CD4-positive, CD25-positive, alpha-beta regulatory T cell (primary cell): ENCODE measurements at places on chromosomes 1 and 21. TPM values are rescaled to one million over a fixed set of nuclear protein-coding genes. Genes with fewer than 3 reads are reported as not detected.

GRCh38 chr21:16492892-16493291, 763.1 kb downstream of the USP25 start:
- H3K36me3 ChIP-seq = no peaks in the 10 kb centered on the region
- H3K27ac ChIP-seq = no peak overlapping the region
- H3K27me3 ChIP-seq = no peaks in the 10 kb centered on the region
- DNase-seq = no peak
- no peak overlapping the region for H3K4me3 ChIP-seq

DNA sequence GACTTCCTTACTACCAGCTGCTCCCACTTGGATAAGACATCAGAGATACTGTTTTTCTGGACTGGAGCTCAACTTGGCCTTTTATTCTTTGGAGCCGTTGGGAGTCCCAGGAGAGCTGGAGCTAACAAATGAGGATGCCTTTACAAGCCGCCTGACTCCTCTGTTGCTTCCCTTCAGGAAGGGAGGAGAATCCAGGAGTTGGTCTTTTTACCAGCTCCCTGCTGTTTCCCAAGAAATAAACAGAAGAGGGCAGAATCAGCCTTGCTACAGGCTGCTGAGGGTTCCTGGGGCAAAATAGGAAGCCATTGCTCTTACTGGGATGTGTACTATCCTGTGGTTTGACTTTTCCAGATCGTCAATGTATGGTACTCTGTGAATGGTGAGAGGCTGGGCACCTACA, 1.5 kb downstream of the EIF3I start:
- H3K4me1 ChIP-seq = peaks cover 33% of the 10 kb centered on the region
- H3K27ac ChIP-seq = peak overlapping the region; percentile 49
- H3K27me3 ChIP-seq = no peaks in the 10 kb centered on the region
- DNase-seq = no peak
- peaks cover 41% of the 10 kb centered on the region for H3K36me3 ChIP-seq

DNA sequence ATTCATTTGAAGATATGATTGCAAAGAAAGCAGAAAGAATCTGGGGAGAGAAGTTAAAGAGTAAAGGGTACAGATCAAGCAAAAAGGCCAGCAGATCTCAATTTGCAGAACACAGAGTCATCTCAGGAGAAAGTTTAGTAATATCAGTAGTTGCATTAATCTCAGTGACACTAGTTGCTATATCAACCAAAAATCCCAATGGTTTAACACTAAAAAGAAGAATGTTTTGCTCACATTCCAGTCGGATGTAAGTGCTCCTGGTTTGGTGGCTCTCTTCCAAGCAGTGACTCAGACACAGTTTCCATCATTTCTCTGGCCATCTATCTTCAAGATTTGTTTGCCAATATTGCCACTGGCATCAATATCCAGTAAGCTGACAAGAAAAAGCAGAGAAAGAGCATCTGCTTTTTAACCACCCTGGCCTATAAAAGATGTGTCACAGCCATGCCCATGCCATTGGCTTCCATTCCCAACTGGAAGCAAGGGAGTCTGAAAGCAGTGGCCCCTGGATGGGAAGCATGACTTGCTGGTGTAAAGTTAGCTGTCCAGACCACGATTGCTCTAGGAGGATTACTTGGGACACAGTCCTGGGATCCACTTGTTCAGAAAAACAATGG, 45.5 kb upstream of the AIM2 start:
- DNase-seq = no peak
- H3K27me3 ChIP-seq = no peaks in the 10 kb centered on the region
- no peak overlapping the region for H3K4me3 ChIP-seq
- no peak overlapping the region for H3K27ac ChIP-seq
- no peaks in the 10 kb centered on the region for H3K4me1 ChIP-seq
- no peaks in the 10 kb centered on the region for H3K36me3 ChIP-seq

DNA sequence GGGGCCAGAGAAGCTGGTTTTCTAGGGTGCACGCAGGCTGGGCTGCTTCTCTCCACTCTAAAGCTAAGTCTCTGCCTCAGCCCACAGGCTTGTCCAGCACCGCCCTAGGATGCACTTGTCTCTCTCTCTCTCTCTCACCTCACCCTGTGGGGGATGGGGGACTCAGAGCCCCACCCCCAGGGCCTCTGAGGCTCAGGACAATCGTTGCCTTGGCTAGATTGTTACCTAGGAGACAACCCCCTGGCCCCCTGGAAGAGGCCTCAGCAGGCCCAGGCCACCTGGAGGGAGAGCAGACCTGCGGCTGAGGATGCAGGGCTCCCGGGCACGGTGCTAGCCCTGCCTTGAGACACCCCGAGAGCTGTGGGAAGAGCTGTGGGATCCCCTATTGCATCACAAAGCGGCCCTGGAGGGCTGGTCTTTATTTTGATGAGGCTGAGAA, at the start of gene ACTRT2:
TSS of gene ACTRT2 (plus strand) at position 235 of the 439 bp plus-strand sequence. CDS start 220 bp downstream, outside the sequence.
- DNase-seq = no peak
- no peaks in the 10 kb centered on the region for H3K27me3 ChIP-seq
- H3K4me3 ChIP-seq = no peak within 1 kb of the TSS
- H3K27ac ChIP-seq = no peak within 1 kb of the TSS
- H3K36me3 ChIP-seq = no peaks in the 10 kb centered on the region

DNA sequence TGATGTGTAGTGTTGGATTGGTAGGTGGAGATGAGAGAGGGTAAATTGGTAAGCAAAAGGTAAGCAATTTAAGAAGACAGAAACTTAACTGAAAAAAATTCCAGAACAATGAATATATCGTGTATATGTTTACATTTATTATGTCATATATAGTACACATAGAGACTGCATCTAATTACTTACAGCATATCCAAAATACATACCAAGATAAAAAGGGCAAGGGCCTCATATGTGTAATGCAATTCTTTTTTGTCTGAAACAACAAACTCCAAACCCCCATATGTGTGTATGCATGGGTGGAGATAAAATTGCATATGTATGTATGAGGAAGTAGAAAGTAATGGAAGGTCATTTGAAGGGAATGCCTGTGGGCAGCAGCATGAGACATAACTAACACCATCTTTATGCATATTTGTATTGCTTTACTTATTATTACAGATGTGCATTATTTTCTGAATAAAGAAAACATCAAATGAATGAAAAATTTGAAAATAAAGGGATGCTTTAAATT, 4.3 kb downstream of the KRTAP20-3 start:
- H3K4me1 ChIP-seq = no peaks in the 10 kb centered on the region
- H3K36me3 ChIP-seq = no peaks in the 10 kb centered on the region
- DNase-seq = no peak

GRCh38 chr1:92980732-92981647, 19.7 kb upstream of the DIPK1A start:
- H3K27me3 ChIP-seq = no peaks in the 10 kb centered on the region
- DNase-seq = peak; percentile 59
- H3K4me3 ChIP-seq = peak overlapping the region; percentile 52
- H3K36me3 ChIP-seq = no peaks in the 10 kb centered on the region
- peaks cover 43% of the 10 kb centered on the region for H3K4me1 ChIP-seq
- peak overlapping the region; percentile 97 for H3K27ac ChIP-seq

DNA sequence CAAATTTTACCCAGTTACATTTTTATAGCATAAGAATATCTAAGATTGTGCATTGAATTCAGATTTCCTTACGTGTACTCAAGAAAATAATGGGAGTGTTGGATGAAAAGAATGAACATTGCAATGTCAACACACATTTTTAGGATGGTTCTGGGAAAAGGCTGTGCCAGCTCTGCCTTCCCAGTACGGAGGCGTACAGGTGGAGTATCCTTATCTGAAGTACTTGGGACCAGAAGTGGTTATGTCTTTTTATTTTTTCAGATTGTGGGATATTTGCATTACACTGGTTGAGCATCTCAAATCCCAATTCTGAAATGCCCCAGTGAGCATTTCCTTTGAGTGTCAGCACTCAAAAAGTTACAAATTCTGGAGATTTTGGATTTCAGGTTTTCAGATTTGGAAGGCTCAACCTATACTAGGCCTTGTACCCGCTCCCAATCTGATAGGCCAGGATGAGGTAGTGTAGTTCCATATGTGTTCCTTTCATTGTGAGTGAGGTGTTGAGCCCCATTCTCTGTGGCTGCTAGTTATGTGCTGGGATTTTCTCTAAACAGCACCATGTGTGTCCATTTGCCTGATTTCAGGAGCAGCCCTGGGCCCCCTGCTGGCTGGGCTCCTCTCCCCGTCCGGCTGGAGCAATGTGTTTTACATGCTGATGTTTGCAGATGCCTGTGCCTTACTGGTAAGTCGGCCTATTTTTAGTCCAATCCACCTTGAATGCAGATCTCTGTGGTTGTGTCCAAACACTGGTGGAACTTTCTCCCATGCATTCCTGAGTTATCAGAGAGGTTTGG, 60.8 kb downstream of the SLC37A1 start:
- no peaks in the 10 kb centered on the region for H3K4me1 ChIP-seq
- H3K27ac ChIP-seq = no peak overlapping the region
- no peak for DNase-seq
- peaks cover 5% of the 10 kb centered on the region for H3K36me3 ChIP-seq

DNA sequence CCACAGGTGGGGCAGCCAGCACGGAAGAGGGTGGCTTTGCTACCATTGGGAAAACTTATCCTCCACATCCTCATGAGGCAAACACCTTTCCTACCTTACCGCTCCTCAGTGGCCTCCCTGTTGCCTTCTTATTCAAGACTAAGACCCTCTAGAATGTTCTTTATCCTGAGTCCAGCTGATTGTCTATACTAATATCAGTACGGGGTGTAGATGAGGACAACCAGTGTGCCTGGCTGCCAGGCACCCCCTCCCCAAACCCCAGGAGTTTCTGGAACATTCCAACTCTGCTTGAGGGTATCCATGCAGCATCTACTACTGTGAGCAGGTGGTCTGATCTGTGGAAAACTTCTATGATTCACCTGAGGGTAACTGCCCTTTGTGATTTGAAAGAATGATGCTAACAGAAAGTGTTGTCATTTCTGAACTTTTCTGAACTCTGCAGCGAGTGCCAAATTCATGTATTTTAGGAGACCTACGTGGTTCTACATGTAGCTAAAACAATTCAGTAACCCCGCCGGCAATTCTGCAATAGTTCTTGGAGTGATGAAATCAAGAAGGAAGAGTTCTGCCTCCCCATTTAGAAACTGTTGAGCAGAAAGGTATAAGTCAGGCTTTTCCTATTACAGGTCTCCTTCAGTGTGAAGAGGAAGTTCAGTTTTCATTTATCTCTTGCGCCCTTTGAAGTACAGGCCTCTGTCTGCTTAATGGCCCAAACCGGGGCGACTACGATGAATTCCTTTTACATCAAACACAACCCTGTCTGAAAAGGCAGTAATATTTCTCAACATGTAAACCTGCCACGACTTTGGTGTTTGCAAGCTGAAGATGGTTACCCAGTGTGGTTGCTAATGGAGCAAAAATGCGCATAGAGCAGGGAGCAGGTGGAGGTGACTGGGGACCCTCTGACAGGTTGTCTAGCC, 80.4 kb downstream of the RUNX1 start:
- no peaks in the 10 kb centered on the region for H3K27me3 ChIP-seq
- H3K36me3 ChIP-seq = peaks cover 12% of the 10 kb centered on the region
- H3K4me1 ChIP-seq = peaks cover 51% of the 10 kb centered on the region

- peaks cover 1% of the 10 kb centered on the region for H3K27me3 ChIP-seq
- no peaks in the 10 kb centered on the region for H3K36me3 ChIP-seq
- no peak for DNase-seq
- H3K4me1 ChIP-seq = no peaks in the 10 kb centered on the region
- H3K4me3 ChIP-seq = no peak overlapping the region
Observed at GRCh38 chr1:29505532-29506220, 269.4 kb downstream of the PTPRU start.

- H3K4me3 ChIP-seq = no peak overlapping the region
- H3K27ac ChIP-seq = no peak overlapping the region
- H3K36me3 ChIP-seq = no peaks in the 10 kb centered on the region
- DNase-seq = no peak
Observed at GRCh38 chr1:43913051-43913501, 20.5 kb upstream of the ARTN start.

DNA sequence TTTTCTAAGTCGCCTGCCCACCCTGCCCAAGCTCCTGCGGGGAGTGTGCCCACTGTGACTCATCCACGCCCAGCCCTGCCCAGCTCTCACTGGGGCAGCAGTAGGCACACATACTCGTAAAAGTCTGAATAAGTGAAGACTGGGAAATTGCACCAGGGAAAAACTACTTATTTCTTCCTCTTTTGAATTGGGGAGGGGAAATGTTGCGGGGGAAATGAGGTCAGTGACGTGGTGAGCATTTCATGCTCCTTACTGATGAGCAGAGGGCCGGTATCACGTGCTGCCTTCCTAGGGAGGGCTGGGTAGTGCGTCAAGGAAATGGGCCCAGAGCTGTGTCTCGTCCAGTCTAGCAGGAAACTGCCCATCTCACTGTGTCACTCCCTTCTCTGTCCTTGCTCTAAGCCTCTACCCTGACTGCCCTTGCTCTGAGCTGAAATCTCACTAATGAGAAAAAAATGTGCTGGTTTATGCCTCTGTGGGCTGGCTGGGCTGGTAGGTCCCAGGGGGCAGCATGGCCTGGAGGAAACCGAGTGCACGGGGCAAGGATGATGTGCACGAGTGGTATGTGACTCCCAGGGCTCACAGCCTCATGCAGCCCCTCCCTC, 13.5 kb upstream of the TNFRSF1B start:
- peak overlapping the region; percentile 81 for H3K27ac ChIP-seq
- DNase-seq = peak; percentile 71
- peak overlapping the region; percentile 75 for H3K4me3 ChIP-seq
- no peaks in the 10 kb centered on the region for H3K27me3 ChIP-seq
- H3K4me1 ChIP-seq = peaks cover 76% of the 10 kb centered on the region
- no peaks in the 10 kb centered on the region for H3K36me3 ChIP-seq

- H3K36me3 ChIP-seq = no peaks in the 10 kb centered on the region
- no peak overlapping the region for H3K27ac ChIP-seq
- no peak overlapping the region for H3K4me3 ChIP-seq
- no peak for DNase-seq
- no peaks in the 10 kb centered on the region for H3K4me1 ChIP-seq
Observed at GRCh38 chr1:223620297-223620897, 45.1 kb downstream of the CAPN8 start.

DNA sequence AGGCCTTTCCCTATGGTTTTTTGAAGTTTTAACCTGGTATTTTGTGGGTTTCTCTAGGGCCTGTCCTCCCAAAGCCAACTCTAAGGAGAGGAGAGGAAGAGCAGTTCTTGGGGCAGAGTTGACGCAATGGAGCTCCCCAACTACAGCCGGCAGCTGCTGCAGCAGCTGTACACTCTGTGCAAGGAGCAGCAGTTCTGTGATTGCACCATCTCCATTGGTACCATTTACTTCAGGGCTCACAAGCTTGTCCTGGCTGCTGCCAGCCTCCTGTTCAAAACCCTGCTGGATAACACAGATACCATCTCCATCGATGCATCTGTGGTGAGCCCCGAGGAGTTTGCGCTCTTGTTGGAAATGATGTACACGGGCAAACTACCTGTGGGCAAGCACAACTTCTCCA, 38.2 kb downstream of the ZBTB40 start:
- peaks cover 36% of the 10 kb centered on the region for H3K36me3 ChIP-seq
- DNase-seq = no peak
- H3K4me1 ChIP-seq = no peaks in the 10 kb centered on the region
- H3K27me3 ChIP-seq = no peaks in the 10 kb centered on the region
- no peak overlapping the region for H3K27ac ChIP-seq

OR14K1 gene
- total RNA-seq = not detected
